ENCODE measurements at places on chromosomes 1 and 21.

DNA sequence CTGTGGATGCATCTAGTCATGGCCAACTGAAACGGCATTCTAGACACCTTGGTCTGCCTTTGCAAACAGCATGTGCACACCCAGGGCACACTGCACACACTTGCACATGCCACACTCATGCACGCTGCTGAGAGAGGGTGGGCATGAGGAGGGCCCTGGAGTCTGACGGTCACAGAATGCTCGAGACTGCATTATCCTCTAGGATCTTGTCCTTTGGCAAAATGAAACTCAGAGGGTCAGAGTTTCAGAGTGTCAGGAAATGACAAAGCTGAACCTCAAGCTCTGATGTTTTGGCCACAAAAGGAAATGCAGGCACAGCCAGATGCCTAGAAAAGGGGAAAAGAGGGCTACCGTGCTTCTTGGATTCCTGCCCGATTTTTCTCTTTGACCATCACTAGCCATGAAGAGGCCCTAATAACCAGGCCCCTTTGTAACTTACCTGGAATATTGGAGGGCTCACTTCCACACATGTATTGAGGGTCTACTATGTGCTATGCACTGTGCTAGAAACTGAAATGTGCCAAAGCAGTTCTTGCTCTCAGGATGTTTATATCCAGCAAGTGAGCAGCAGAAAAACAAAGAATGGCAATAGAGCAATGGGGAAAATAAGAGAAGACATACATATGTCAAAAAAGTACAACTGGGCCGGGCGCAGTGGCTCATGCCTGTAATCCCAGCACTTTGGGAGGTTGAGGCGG lies 65.4 kb downstream of the TOMM20 start:
- no peak for DNase-seq

DNA sequence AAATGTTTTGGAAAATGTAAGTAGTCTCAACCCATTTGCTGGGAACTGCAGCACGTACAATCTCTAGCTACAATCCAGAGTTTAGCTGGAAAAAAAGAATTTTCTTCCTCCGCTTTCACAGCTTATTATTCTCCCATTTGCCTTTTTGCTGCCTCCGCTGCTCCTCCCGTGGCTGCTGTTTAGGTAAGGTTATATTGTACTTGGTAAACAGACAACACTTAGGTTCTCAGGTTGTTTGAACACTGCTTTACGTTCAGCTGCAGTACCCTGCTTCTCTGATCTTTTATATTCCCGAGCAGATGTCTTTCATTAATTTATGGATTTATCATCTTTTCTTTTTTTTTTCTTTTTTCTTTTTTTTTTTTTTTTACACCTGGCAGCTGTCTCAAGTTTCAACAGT lies 14.3 kb downstream of the PROX1 start:
- DNase-seq: no peak

- peak; percentile 41 for DNase-seq
Observed at GRCh38 chr21:38679534-38679933, 126.2 kb upstream of the ETS2 start.

GRCh38 chr1:158105352-158106095 lies 75.2 kb upstream of the CD1D start:
- no peak for DNase-seq

GRCh38 chr21:46294647-46295176 lies 8.6 kb downstream of the YBEY start:
- peak; percentile 28 for DNase-seq

Measured in non-pigmented ciliary epithelial cell (primary cell).